Astrocyte of the spinal cord (primary cell): ENCODE measurements at places on chromosomes 11 and 22.
A peak's percentile ranks its signal among the peaks of the same experiment; 100 is the strongest.

DNA sequence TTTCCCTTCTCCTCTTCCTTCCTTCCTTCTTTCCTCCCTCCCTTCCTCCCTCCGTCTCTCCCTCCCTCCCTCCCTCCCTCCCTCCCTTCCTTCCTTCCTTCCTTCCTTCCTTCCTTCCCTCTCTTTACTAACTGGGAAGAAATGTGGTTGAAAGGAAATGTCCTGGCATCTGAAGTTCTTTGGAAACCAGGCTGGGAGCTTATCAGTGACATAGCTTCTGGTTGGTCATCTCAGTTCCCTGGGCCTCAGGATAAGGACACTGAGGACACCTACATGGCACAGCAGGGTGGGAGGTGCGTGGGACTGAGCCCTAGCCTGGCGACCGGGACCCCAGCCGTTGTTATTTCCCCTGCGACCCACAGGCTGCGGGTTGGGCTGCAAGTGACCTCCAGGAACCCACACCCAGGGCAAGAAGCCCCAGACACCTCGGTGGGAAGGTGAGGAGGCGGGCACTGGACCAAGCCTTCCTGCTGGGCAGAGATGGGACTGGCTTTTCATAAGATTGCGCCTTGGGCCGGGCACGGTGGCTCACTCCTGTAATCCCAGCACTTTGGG lies 1486.5 kb downstream of the TBC1D22A start:
- no peak for DNase-seq

DNA sequence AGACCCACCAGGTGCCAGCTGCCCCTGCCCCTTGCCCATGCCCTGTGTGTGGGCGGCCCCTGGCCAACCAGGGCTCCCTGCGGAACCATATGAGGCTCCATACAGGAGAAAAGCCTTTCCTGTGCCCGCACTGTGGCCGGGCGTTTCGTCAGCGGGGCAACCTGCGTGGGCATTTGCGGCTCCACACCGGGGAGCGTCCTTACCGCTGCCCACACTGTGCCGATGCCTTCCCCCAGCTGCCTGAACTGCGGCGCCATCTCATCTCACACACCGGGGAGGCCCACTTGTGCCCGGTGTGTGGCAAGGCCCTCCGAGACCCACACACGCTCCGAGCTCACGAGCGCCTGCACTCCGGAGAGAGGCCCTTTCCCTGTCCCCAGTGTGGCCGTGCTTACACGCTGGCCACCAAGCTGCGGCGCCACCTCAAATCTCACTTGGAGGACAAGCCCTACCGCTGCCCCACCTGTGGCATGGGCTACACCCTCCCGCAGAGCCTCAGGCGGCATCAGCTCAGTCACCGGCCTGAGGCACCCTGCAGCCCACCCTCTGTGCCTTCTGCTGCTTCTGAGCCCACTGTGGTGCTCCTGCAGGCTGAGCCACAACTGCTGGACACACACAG lies 4.3 kb downstream of the ZNF408 start:
- DNase-seq: no peak

DNA sequence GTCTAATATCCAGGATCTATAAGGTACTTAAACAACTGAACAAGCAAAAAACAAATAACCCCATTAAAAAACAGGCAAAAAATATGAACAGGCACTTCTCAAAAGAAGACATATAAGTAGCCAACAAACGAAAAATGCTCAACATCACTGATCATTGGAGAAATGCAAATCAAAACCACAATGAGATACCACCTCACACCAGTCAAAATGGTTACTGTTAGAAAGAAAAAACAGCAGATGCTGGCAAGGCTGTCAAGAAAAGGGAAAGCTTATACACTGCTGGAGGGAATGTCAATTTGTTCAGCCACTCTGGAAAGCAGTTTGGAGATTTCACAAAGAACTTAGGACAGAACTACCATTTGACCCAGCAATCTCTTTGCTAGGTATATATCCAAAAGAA lies 30.6 kb upstream of the NOX4 start:
- DNase-seq: no peak

DNA sequence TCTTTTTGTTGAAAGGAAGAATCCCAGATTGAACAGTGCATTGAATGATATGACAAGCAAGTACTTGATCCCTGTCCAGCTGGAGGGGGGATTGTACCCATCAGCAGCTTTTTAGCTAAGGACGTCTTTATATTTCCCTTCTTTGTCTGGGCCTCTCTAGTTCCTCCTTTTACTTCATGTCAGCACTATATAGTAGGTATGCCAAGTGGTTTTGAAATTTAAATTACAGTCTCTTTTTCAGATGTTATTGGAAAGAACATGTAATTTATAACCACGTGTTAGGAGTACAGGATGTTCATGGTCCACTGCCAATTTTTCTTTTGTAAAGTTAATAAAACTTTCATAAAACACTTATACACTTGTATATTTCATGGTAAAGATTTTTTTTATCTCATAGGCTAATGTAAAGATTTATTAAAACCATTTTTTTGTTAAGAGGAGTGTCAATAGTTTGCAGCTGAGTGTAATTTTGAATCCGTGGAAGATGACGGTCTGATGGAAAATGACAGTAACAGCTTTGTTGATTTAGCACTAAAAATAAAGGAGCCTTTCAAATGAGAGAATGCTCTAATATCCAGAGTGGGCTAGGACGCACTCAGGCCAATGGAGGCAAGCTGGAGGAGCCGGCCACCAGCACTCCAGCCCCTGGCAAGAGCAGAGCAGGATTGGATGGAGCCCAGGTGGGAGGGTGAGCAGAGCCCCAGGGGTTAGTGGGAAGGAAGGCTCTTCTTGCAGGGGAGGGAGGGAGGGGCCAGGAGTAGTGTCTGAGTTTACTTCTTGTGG lies 488.3 kb downstream of the INSC start:
- DNase-seq: no peak

DNA sequence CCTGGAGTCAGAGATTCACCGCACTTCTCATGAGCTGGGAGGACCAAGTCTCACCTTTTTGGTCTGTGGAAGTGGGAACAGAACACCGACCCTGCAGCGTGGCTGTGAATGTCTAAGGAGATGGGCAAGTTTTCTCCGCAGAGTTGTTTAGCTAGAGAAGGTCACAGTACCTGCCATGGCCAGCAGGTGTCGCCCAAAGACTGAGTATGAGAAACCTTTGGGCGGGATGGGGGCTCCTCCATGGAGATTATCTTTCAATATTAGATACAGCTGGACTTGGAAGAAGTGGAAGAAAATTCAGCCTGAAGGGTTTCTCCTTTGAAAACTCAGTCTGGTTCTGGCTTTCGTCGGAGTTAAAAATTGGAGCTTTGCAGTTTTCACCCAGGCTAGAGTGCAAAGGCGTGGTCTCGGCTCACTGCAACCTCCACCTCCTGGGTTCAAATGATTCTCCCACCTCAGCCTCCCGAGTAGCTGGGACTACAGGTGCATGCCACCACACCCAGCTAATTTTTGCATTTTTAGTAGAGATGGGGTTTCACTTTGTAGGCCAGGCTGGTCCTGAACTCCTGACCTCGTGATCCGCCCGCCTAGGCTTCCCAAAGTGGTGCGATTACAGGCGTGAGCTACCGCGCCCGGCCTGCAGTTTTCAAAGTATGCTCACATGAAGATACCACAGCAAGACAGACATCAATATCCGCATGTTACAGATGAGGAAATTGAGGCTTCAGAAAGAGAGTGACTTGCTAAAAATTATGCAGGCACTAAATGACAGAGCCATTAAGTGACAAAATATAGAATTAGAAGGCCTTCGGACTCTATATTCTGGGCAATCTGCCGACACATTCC lies 10.7 kb upstream of the DSCAML1 start:
- peak; percentile 64 for DNase-seq

- DNase-seq: peak; percentile 29
Observed at GRCh38 chr11:94873916-94874540, 99.3 kb downstream of the CWC15 start.

DNA sequence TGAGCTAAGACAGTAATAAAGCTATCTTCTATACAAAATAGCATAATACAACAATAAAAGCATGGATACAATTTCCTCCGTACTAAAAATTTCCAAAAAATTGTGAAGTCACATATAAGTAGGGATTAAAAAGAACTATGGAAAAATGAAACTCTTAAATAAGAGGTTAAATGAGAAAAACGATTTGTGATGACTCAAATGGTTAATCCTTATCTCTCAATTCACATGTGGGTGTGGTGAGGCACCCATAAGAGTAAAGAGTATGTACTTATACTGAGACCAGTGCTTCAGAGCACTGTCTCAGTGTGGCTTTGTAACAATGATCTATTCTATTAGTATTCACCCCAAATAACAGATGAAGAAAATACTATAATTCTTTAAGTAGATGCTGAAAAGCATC lies 25.0 kb upstream of the CCDC34 start:
- DNase-seq: no peak

GRCh38 chr22:50308597-50308935 lies 1.1 kb upstream of the PLXNB2 start:
- DNase-seq: no peak

- peak; percentile 24 for DNase-seq
Observed at GRCh38 chr11:131868629-131869507, 498.5 kb downstream of the NTM start.

GRCh38 chr22:23270798-23271596 lies 90.7 kb downstream of the BCR start:
- DNase-seq: no peak

DNA sequence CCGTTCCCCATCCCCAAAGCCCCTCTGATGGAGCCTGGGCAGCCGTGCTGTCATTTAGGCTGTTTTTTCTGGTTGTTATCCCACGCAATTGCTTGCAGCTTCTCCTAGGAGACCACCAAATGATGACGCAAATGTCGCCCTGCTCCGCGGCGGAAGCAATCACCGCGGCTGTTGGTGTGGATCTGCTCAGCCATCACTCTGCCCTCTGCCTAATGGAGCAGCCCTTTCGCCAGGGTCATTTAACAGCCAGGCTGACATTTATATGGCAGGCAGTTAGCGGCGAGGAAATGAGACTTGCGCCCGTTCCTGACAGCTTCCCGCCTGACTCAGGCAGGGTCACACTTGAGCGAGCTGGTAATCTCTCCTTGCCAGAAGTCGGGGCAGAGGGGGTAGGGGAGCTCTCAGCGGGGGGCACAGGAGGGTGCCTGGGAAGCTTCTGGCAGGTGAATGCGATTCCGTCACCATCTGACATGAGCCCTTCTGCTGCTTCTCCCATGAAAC lies 97.9 kb upstream of the RTL6 start:
- DNase-seq: peak; percentile 26

GRCh38 chr22:19447330-19448075 lies at the start of gene C22orf39:
Gene C22orf39, minus strand, starts transcription at chr22:19447711. Its CDS starts 23 bp downstream, at chr22:19447688.
- DNase-seq: peak; percentile 93

GRCh38 chr22:26892166-26893041 lies 235.0 kb downstream of the MIAT start:
- no peak for DNase-seq

DNA sequence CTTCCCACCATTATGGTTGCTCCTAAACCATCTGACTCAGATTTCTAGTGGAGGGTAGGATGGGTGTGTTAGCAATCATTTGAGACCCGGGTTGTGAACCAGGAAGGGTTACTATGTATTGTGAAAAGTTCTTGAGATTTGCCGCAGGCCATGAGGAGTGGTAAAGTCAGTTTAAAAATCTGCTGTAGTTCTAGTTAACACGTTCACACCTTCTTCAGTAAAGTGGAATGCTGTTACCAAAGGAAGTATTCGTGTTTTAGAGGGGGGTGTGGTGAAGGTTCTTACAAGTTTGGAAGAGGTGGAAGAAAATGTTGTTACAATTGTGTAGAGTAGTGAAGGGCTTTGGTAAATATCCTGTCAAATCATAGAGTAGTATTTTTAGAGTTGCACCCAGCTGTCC lies 2.6 kb downstream of the MTMR3 start:
- no peak for DNase-seq

DNA sequence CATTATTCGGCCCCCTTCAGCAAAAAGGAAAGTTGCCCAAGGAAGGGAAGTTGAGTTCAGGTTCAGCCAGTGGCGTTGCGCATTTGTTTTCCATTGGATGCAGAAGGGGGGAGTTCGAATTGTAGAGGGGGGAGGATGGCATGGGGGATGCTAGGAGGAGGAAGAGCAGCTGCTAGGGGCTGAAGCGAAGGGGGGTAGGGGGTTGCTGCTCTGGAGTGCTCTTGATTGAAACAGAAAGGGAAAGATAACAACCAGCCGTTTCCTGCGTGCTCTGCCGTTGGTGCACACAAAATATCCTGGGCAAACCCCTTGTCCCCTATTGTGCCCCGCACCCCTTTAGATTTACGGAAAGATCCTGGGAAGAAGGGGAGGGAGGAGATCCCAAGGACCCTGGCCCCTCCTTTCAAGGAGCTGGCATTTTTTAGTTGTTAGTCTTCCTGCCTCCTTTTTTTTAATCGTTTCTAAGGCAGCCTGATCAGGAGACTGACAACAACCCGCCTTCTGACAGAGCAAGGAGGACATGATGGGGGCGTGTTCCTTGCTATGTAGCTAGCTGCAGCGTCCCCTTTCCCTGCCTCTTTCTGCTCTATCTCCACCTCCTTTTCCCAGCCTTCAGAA lies 2.1 kb downstream of the KMT2A start:
- DNase-seq: peak; percentile 80

GRCh38 chr11:71305451-71306125 lies 53.2 kb upstream of the SHANK2 start:
- no peak for DNase-seq

DNA sequence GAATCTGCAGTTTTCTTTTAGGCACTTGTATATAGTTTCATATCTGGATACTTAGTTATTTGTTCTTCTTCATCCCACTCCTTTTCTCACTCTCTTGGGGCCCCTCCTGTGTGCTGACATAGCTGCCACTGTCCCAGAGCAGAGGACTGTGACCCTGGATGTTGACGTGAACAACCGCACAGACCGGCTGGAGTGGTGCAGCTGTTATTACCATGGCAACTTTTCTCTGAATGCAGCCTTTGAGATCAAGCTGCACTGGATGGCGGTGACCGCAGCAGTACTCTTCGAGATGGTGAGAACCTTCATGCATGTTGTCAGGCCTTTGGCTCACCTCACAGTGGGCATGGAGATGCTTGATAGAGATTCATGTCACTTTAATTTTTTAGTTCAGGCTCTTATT lies 50.9 kb upstream of the YWHAH start:
- DNase-seq: peak; percentile 49

- DNase-seq: peak; percentile 33
Observed at GRCh38 chr11:118909619-118910308, 16.0 kb downstream of the BCL9L start.

- no peak for DNase-seq
Observed at GRCh38 chr11:33774736-33775466, 581 bp upstream of the FBXO3 start.

DNA sequence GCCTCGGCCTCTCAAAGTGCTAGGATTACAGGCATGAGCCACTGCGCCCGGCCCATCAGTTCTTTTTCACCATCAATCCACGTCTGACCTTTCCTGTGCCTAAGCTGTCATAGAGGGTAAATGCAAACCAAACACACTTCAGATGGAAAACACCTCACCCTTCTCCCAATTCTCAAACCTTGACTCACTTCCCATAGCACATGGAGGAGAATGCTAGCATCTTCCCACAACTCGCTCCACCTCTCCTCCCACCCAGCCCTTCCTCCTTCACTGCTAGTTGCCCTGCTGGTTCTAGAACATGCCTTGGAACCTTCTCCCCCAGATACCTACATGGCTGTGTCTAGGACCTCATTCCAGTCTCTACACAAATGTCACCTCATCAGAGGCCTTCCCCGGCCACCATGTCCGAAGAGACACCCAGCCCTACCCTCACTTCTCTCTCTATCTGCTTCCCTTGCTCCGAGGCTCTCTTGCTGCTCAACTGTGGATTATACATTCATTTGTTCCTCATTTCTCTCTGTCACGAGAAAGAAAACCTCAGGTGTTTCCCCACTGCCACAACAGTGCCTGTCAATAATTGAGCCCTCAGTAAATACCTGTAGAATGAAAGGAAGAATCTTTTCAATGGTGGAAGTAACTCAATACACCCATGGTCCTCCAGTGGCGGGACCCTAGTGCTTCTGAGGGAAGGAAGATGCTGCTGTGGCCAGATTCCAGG lies 21.3 kb upstream of the NCF4 start:
- DNase-seq: no peak
